Esophagus muscularis mucosa (tissue), 4 donors: ENCODE measurements at places on chromosomes 3 and 15. TPM values are rescaled to one million over a fixed set of nuclear protein-coding genes. Genes with fewer than 3 reads are reported as not detected.

DNA sequence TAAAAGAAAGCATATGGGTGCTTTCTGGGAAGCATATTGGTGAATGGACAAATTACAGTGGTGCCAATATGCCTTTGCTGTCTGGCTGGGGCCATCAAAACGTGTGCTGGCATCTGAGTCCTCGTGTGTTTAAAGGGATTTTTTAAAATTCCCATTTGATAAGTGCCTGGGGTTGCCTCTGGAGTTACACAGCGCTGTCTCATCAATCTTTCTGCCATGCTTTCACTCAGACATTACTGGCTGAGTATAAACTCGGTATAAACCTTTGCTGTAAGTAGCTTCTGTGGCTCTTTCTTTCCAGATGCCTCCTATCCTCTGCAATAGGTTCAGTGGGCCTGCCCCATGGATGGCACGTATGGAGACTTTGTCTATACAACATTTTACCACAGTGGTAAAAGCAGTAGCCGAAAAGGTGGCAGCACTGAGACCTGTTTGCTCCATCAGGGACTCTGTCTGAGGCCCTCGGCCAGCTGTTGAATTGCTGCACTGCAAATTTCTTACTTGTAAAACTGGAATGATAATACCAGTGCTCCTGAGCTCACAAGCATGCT is 195.5 kb downstream of the LPP start:
- no peak for DNase-seq

Gene EXD1
- total RNA-seq: not detected

GRCh38 chr3:96430079-96430478 is 384.3 kb upstream of the EPHA6 start:
- no peak for DNase-seq

Gene TRIM59
- 3.8 TPM for total RNA-seq

- DNase-seq: peak; percentile 83
Observed at GRCh38 chr3:126052196-126053058, 31.5 kb downstream of the SLC41A3 start.

DNA sequence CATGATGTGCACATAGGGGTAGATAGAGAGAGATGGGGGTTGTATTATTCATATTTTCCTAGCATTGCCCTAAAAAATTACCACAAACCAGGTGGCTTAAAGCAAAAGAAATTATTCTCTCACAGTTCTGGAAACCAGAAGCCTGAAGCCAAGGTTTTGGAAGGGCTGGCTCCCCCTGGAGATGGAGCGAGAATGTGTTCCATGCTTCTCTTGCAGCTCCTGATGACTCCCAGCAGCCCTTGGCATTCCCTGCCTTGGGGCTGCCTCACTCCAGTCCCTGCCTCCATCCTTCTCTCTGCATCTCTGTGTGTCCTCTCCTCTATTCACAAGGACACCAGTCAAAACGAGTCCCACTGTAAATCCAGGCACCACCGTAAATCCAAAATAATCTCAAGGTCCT is 91.5 kb upstream of the FAM174B start:
- DNase-seq: no peak

Gene PROS1
- total RNA-seq: 43.7 TPM

DNA sequence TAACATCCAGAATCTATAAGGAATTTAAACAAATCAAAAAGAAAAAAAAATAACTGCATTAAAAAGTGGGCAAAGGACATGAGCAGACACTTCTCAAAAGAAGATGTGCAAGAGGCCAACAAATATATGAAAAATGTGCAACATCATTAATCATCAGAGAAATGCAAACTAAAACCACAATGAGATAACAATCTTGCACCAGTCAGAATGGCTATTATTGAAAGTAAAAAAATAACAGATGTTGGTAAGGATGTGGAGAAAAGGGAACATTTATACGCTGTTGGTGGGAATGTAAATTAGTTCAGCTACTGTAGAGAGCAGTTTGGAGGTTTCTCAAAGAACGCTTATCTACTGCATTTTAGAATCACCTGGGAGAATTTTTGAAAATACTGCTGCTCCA is 186.1 kb downstream of the OTOL1 start:
- DNase-seq: no peak

- DNase-seq: no peak
Observed at GRCh38 chr15:58520464-58520863, 88.7 kb downstream of the LIPC start.

DNA sequence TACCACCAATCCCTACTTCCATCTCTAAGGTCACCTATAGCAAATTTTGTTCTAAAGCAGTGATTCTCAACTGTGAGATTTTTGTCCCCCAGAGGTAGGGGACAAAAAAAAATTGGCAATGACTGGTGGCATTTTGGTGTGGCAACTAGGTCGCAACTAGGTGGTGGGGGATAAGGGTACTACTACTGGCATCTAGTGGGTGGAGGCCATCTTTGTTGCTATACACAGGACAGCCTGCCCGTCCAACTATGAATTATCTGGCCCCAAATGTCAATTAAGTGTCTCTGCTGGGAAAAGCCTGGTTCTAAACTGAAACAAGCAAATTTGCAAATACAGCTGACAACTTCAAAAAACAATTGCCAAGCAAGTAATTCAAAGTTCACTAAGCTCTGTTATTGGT is 1.4 kb downstream of the MTMR10 start:
- no peak for DNase-seq

- DNase-seq: peak; percentile 95
Observed at GRCh38 chr15:30903497-30904187, at the start of gene FAN1. FAN1 (plus strand) TSS chr15:30903915; CDS start chr15:30904664, 749 bp downstream.

DNA sequence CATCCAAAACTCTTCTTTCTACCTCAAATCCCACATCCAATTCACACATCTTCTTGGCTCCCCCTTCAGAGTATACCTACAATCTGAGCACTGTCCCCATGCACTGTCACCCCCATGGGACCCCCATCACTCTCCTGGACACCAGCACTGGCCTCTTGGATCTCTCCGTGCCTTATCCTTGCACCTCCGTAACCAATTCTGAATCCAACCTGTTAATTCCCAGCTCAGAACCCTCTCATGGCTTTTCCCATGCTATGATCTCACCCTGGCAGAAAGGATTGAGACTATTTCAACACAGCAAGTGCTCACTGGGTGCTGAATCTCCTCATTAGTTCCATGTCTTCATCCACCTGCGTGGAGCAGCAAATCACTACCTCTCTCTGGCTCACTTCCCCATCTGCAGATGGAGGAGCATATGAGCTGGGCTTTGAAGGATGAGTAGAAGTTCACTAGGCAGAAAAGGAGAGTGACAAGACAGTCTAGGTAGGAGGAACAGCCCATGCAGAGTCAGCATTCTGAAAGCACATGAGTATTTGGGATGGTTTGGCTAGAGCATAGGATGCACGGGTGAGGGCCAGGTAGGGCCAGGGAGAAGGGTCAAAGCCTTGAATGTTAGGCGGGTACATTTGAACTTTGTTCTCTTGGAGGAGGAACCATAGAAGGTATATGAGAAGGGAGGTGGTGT is 48.7 kb downstream of the SLC6A6 start:
- no peak for DNase-seq

- no peak for DNase-seq
Observed at GRCh38 chr15:88932875-88933330, 19.7 kb upstream of the MFGE8 start.

DNA sequence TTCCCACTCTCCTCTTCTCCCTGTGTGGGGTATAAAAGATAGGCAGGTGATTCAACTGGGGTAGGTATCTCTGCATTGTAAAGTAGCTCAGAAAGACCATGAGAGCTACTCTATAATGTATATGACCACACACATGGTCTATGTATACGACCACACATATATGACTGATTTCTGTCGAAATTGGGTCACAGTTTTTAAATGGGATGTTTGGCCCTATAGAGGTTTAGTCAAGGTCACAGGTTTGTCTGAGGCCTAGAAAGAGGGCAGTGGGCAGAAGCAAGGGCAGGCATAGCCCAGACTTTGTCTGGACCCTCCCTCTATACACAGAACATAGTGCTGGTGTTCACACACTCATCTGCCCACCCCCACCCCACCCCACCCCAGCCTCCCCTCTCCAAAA is 4.4 kb downstream of the LAMP3 start:
- DNase-seq: no peak

- DNase-seq: no peak
Observed at GRCh38 chr3:62835554-62836236, 39.5 kb downstream of the CADPS start.

Gene RSRC1
- 39.1 TPM for total RNA-seq

- DNase-seq: no peak
Observed at GRCh38 chr3:177647876-177648275, 450.6 kb upstream of the TBL1XR1 start.

DNA sequence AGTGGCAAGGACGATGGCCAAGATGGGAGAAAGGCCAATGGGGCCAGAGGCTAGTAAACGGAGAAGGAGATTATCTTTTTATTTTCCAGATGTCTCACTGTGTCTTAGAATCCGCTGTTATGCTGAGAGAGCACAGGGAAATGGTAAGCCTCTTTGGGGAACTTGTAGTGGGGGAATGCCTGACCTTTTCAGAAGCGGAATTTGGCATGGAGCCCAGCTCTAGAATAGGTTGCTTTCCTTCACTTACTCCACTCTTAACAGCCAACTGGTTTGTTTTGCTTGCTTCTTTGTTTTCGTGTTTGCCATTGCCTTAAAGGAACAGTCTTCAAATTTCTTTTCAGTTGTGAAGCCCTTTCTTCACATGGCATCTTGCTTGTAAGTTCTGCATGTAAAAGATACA is 316.2 kb upstream of the THRB start:
- DNase-seq: no peak

DNA sequence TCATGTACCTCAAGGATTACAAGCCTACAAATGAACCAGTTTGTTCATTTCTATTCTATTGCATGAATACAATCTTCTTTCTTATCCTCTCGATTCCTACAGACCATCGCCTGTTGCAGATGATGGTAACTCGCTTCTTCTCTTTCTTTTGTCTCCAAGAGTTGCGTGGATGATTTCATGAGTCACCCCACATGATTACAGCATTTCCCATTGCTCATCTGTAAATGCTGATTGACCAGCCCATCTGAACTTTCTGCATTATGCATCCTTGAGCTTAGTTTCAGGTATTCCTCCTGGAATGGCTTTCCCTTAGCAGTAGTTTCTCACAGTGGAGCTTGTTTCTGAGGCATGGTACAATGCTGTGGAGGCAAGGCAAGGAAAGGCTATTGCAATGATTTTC is 109.6 kb upstream of the TOPAZ1 start:
- DNase-seq: no peak

- DNase-seq: no peak
Observed at GRCh38 chr15:41133454-41133853, 17.4 kb upstream of the INO80 start.

Gene CHAC1
- 1.2 TPM for total RNA-seq

GRCh38 chr3:84601303-84601702 is 357.5 kb upstream of the CADM2 start:
- no peak for DNase-seq

Gene OR5K1
- total RNA-seq: not detected

- DNase-seq: peak; percentile 78
Observed at GRCh38 chr3:37670961-37671483, 190.7 kb upstream of the CTDSPL start.

DNA sequence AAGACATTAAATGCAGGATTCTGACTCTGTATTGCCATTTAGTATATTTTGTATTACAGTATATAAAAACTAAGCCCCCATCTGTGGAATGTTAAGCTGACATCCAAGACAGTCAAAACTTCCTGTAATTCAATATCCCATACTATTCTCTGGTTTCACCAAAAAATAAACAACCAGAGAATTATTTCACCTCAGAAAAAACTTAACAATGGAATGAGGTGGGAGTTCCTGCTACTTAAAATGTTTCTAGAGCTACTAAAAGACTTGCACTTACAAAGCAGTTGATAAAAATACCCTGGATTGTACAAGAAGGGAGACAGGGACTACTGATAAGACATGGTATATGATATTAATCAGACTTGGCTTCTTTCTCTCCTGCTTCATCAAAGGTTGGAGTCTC is 8.3 kb downstream of the ARL13B start:
- DNase-seq: no peak

Gene IRAK2
- 3.2 TPM for total RNA-seq

DNA sequence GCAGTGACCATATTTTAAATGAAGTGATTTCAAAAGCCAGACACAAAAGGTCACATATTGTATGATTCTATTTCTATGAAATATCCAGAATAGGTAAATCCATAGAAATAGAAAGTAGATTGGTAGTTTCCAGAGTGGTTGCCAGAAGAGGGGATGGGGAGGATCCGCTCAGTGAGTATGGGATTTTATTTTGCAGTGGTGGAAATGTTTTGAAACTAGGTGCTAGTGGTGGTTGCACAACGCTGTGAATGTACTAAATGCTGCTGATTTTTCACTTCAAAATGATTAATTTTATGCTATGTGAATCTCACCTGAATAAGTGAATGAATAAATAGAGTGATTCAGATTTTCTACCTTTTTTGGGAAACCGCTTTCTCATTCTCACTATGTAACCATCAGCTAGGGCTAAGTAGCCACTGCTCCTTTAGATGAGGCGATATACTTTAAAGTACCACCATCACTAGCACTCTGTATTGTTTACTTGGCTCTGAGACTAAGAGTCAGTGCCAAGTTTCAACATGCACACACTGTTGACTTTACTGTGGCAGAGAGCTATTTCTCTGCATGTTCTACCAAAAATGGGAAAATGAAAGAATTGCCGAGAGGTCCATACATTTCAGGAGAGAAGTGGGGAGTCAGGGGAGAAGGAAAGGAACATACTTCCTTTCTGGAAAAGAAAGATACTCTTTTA is 90.7 kb upstream of the GOLIM4 start:
- no peak for DNase-seq

DNA sequence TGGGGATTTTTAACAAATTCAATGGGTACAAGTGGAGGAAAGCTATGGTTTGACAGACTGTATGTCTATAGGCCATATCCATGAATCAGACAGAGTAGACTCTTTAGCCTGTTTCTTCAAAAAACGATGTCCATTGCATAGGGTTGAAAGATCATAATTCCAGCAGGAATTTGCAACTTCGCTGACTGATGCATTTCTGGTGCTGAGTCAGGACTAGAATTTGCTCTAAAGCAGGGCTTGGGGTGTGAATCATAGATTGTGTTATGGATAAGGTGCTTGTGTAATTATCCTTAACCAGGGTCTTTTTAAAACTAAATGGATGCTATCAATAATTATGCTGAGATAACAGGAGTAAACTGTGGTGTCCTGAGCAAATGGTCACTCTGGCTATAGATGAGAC is 200.4 kb upstream of the TBC1D5 start:
- no peak for DNase-seq

DNA sequence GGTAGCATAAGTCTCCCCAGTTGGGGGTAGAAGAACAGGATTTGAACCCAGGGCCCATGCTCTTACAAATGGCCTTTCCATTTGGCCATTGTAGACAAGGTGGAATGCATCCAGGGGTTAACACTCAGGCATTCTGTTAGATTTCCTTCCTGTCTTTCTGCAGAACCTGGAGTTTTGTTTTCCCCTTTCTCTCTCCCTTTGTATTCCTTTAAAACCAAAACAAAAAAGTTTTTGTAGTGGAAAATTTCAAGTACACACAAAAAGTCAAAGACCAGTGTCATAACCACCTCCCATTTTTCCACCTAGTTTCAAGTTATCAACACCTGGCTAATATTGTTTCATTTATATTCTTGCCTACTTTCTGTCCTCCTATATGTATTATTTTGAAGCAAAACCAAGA is 26.0 kb downstream of the FRMD4B start:
- DNase-seq: no peak
